ENCODE measurements at places on chromosomes 3 and 15.

DNA sequence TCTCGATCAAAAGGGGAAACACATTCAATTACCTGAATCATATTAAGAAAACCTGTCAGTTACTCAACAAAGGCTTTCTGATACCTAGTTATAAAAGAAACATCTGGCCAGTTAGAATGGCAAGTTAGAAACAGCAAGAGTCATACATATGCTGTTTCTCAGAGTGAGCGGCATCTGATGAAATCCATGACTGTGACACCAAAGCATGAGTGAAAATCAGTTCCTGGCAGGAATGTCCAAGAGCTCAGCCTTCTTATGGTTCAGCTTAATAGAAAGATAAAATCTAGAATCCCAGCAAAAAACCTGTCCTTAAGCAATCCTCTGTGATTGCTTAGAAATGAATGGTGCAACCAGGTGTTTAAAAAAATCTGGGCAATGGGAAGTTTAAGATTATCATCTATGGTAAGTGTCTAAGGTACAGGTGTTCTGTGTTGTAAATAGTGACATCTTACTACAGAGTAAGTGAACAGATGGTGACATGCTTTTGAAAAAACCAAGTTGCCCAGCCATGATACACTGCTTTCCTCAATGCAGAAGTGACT lies 18.8 kb downstream of the B4GALT4 start:
- no peak for DNase-seq

DNA sequence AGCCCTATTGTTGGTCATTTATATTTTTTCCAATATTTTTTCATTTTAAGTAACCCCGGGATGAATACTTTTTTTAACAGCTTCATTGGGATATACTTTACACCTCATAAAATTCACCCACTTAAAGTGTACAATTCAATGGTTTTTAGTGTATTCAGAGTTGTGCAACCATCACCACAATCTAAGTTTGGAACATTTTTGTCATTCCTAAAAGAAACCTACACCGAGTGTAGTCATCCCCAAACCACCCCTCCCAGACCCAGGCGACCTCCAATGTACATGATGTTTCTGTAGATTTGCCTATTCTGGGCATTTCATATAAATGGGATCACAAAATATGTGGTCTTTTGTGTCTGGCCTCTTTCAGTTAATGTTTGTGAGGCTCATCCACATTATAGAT lies 118.3 kb upstream of the FRMD4B start:
- no peak for DNase-seq

GRCh38 chr15:79900087-79900486 lies 3.3 kb upstream of the MTHFS start:
- DNase-seq = no peak

DNA sequence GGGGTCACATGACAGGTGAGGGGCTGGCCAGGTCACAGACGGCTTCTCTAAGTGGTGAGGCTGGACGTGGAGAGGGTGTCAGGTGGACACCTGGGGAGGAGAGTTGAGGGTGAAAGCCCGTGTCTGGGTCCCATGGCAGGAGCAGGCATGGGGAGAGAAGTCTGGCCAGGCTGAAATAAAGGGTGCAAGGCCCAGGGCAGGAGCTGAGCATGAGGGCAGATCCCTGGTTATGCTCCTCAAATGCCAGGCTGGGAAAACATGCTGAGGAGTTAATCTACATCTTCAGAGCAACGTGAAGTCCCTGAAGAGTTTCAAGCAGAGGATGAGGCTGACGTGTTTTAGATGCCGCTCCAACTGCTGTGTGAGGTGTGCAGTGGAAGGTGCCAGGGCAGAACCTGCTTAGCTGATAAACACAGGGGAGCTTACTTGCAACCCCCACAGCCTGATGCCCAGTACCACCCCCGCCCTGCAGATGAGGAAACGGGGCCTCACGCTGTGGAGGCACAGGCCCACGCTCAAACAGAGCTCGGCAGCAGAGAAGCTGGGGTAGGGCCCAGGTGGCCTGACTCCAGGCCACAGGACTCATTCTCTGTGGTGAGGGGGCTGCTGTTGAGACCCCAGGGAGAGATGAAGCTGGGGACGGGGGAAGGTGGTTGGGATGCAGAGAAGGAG lies 40.5 kb downstream of the HCN4 start:
- no peak for DNase-seq

All from activated T-cell treated with anti-CD3 and anti-CD28 coated beads, Interleukin-2, amount 50 U/mL, for 1 hour (primary cell).